Activated T-cell treated with anti-CD3 and anti-CD28 coated beads for 24 hours (primary cell): ENCODE measurements at places on chromosomes 5 and 9.

DNA sequence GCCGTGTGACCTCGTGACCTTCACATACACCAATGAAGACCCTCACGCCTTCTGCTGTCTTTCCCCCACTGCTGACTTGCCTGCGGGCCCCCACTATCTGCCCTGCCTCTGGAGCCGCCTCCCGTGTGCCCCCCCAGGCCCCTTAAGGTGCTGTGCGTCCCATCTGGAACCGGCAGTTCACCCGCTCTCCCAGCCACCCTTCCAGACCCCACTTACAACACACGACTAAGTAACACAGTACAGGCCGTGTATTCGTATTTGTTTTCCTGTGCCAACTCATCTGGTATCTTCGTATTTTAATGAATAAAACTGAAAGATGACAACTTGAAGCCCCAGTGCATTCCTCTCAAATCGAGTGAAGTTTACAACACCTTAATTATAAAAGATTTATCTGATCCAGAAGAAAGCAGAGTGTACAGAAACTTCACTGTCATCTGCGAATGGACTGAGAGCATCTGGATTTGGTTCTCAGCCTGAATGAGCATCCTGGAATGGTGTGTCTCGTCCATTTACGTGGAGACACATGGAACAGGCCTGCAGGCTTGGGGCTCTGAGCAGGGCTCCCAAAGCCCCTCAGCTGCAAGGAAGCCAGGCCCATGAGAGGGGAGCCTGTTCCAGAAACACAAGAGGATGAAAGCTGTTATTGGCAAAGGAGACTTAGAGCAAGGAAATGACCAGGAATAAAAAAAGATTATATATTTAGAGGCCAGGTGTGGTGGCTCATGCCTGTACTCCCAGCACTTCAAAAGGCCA, 21.9 kb upstream of the TERT start:
- DNase-seq = no peak

DNA sequence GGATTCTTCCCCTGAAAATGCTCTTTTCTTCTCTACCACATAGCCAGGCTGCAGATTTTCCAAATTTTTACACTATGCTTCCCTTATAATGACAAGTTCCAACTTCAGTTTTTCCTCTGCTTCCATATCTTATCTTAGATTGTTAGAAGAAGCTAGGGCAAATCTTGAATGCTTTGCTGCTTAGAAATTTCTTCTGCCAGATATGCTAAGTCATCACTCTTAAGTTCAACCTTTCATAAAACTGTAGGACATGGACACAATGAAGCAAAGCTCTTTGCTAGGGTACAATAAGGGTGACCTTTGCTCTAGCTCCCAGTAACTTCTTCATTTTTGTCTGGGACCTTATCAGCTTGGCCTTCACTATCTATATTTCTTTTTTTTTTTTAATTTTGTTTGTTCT, 88.7 kb downstream of the NXNL2 start:
- DNase-seq = no peak

DNA sequence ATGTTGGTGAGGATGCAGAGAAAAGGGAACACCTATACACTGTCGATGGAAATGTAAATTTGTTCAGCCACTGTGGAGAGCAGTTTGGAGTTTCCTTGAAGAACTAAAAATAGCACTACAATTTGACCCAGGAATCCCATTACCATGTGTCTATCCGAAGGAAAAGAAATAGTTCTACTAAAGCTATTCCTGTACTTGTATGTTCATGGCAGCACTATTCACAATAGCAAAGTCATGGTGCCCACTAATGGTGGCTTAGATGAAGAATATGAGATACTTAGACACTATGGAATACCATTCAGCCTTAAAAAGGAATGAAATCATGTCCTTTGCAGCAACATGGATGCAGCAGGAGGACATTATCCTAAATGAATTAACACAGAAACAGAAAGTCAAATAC, 50.2 kb upstream of the CAST start:
- no peak for DNase-seq

GRCh38 chr5:152527358-152528052, 122.4 kb upstream of the NMUR2 start:
- no peak for DNase-seq

GRCh38 chr9:88777498-88778312, 213.6 kb upstream of the S1PR3 start:
- no peak for DNase-seq

DNA sequence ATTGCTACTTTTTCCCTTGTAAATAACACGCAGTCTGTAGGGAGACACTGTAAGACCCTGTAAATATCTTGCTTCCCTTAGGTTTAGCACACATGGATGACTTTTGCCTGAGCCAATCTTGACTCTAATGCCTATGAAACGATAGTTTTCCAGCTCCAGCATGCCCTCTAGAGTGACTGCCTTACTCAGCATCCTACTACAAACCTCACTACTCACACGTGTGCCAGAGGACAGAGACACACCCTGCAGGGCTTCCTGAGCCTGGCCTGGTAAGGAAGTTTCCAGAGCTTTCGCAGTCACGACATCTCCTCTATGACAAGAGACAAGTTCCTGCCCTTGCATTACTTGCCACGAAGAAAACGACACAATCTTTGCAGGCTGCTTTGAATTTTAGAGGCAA, 138.1 kb downstream of the ATPSCKMT start:
- DNase-seq = no peak

GRCh38 chr5:80978772-80979317, 18.7 kb downstream of the RASGRF2 start:
- no peak for DNase-seq

DNA sequence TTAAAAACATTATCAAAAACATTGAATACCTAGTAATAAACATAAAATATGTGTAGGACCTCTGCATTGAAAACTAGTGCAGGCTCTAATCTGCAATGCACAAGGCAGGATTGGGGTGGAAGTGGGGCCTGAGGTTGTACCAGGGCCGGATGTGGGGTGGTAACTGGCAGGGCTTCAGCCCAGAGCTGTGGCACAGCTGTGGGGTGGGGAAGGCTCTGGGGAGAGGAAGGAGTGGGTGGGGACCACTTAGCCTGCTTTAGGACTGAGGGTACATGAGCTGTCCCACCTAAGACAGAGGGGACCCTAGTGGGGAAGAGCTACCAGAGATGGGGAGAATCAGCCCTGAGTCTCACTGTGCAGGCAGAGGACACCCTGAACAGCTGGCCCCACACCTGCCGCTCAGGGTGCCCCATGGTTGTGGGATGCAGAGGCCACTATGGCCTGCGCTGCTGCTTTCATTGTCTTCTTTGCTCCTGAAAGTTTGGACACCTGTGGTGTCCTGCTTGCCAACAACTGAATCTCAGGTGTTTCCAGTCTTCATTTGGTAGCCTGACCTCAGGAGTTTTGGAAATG, 311.4 kb downstream of the TLE4 start:
- DNase-seq = peak; percentile 19

- DNase-seq = no peak
These were observed 52.1 kb upstream of the FSTL4 start for GRCh38 chr5:133664422-133664821.

DNA sequence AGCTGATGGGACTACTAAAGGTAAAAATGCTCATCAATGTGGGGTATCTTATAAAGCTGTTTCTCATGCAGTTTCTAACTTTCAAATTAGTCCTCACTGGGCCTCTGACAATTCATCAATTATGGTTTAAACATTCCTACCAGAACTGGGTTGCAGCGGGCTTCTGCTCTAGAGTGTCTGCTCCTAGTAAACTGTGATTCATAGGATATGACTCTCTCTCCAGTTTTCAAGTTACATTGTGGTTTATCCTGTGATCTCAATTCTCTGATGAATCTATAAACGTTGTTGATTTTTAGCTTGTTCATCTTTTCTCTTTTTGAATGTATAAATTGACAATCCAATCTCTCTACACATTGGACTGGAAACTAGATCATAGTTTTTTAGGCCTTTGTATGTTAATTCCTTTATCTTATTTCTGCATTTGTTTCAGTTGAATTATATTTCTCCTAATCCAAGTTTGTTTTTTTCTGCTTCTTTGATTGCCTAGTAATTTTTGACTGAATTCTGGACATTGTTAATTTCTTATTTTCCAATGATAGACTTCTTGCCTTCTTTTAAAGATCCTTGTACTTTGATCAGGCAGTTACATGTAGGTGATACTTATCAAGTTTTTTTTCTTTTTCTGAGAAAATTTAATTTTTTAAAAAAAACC, 822.6 kb downstream of the TLE1 start:
- no peak for DNase-seq

- no peak for DNase-seq
These were observed 51.7 kb downstream of the JADE2 start for GRCh38 chr5:134577022-134577795.

- no peak for DNase-seq
These were observed 88.5 kb downstream of the ZNF618 start for GRCh38 chr9:113964495-113965170.

DNA sequence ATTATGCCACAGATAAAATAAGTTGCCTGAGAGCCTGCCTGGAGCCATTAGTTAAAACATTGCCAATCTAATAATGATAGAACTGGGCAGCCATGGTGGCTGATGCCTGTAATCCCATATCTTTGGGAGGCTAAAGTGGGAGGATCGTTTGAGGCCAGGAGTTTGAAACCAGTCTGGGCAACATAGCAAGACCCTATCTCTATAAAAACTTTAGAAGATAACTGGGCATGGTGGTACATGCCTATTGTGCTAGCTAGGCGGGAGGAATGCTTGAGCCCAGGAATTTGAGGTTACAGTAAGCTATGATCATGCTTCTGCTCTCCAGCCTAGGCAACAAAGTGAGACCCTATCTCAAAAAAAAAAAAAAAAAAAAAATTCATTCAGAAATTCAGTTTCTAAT, 52.6 kb downstream of the RAI14 start:
- DNase-seq = no peak

- DNase-seq = no peak
These were observed 910.0 kb upstream of the WWC1 start for GRCh38 chr5:167381457-167381856.

- no peak for DNase-seq
These were observed 15.4 kb downstream of the FAM78A start for GRCh38 chr9:131260751-131261452.

GRCh38 chr5:33639474-33639873, 198.7 kb downstream of the TARS1 start:
- DNase-seq = no peak
